NCI-H2227 treated with DMSO at 0.1 percent for 48 hours (cell line): ENCODE measurements at places on chromosomes 7 and 10.
A peak's percentile ranks its signal among the peaks of the same experiment; 100 is the strongest.

- no peak for DNase-seq
These were observed 176.4 kb upstream of the RHEB start for GRCh38 chr7:151695951-151696541.

DNA sequence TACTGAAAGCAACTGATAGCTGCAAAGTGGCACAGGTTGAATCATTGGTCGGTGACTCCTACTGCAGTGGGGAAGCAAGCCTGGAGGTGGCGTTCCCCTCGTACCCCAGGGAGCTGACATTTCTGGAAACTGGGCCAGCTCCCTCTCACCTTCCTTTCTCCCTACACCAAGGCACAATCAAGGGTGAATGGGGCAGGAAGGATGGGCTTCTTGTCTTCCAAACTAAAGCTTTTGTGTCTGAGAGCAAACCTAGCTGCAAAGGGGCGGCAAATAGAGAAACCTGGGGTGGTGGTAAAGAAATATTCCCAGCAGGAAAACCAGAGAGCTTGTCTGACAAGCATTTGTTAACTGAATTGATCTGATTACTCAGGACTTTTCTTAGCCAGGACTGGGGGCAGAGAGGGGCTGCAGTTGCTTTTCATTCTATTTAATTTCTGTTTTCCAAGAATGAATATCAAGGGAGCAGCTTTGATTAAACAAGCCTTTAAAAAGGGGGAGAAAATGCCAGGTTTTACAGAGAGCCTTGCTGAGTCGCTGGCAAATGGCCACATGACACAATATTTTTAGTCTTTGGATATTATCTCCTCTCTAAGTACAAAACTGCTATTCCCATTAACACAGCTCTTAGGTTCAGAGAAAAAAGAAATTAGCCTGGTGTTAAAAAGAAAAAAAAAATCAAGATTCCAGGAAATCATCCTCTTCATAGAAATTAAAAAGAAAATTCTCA is 27.8 kb downstream of the CDHR3 start:
- DNase-seq, result peak; percentile 32

GRCh38 chr10:5485948-5486852 is 13.2 kb downstream of the CALML5 start:
- DNase-seq, result no peak

DNA sequence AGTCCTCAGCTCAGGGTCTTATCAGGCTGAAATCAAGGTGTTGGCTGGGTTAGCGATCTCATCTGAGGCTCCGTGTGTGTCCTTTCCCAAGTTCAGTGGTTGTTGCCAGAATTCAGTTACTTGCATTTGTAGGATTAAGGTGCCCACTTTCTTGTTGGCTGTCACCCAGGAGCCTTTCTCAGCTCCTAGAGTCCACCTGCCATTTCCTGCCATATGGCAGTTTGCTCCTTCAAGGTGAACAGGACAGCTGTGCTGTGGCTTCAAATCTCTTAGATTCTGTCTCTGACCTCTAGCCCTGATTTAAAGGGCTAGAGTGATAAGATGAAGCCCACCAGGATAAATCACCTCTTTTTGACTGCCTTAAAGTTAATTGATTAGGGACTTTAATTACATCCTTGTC is 1.0 kb upstream of the HIF1AN start:
- DNase-seq, result no peak

DNA sequence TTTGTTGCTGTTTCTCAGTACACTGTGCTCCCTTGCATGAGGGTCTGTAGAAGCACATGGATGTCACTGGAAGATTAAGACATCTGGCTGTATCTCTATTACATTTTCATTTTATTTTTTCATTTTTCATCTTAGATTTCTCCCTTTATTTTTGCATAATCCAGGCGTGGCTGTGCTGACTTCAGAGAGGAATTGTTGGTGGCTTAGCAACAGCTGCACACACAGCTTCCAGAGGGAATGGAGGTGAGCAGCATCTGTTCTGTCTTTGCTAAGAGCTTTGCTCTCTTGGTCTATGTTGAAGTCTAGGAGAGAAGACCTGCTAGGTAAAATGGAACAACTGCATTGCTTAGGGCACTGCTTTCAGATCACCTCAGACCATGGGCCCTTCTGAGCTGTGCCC is 254.4 kb upstream of the SP4 start:
- DNase-seq, result no peak

GRCh38 chr7:55110993-55111361 is 92.2 kb downstream of the EGFR start:
- DNase-seq, result no peak

- peak; percentile 43 for DNase-seq
These were observed 11.5 kb downstream of the PMS2 start for GRCh38 chr7:5997210-5997808.

- no peak for DNase-seq
These were observed 30.6 kb upstream of the ZNRF2 start for GRCh38 chr7:30253796-30254165.

DNA sequence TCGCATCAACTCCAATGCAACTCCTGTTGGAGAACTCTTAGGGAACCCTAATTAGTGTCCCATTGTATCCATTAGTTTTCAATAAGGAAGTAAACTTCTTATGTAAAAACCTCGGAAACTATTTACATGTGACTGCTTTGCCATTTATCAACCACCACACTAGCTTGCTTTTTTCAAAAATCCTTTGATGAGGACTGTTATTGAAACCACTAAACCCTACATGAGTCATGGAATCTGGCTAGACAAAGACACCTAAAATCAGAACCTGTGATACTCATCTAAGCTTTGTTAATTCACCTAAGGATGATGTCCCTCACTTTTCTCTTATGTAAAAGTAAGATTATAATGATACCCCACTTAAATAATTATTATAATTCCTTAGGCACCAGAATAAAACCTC is 414.1 kb upstream of the ETV1 start:
- no peak for DNase-seq

- DNase-seq, result no peak
These were observed 68.0 kb upstream of the PCDH15 start for GRCh38 chr10:54869022-54869421.

GRCh38 chr7:35012160-35012559 is 25.1 kb downstream of the DPY19L1 start:
- no peak for DNase-seq

- no peak for DNase-seq
These were observed 31.4 kb downstream of the CCDC71L start for GRCh38 chr7:106629516-106629915.

- DNase-seq, result no peak
These were observed 133.5 kb downstream of the TSPAN12 start for GRCh38 chr7:120724448-120724847.

- no peak for DNase-seq
These were observed 168.0 kb upstream of the RHEB start for GRCh38 chr7:151687523-151688235.

DNA sequence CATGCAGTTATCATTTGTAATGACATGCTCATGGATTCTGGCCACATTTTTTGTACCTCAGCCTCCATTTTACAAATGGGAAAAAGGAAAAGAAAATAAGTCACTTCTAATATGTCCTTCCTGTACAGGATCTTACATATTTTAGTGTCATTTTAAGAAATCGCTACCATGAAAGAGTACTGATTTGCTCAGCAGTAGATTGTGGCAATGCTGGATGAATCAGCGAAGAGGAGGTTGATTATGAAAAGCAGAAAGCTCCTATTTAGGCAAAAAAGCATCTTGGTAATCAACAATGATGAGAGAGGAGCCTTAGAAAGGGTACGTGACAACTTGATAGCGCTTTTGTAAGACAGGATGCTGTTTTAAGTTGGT is 522.9 kb downstream of the PARD3 start:
- DNase-seq, result no peak

DNA sequence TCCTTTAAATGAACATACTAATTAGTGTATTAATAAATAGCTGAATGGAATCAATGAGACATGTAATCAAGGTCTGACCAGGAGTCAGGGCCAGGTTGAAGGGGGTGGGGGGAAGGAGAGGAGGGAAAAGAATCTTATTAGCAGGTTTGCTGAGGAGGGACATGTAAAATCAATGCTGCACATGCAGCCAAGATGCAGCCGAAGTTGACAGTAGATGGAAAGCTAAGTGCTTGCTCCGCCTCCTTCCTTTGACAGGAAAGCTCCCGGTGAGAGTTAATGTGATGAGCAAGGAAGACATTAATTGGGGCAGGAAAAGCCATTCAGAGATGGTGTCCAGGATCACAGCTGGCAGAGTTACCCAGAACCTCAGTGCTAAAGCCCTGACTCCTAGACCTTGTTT is 24.4 kb downstream of the PLXNA4 start:
- DNase-seq, result no peak

GRCh38 chr7:37728747-37729146 is 45.2 kb downstream of the GPR141 start:
- DNase-seq, result no peak

GRCh38 chr7:128947854-128948253 is 10.1 kb downstream of the IRF5 start:
- no peak for DNase-seq

GRCh38 chr10:121813211-121813815 is 114.5 kb downstream of the ATE1 start:
- no peak for DNase-seq

DNA sequence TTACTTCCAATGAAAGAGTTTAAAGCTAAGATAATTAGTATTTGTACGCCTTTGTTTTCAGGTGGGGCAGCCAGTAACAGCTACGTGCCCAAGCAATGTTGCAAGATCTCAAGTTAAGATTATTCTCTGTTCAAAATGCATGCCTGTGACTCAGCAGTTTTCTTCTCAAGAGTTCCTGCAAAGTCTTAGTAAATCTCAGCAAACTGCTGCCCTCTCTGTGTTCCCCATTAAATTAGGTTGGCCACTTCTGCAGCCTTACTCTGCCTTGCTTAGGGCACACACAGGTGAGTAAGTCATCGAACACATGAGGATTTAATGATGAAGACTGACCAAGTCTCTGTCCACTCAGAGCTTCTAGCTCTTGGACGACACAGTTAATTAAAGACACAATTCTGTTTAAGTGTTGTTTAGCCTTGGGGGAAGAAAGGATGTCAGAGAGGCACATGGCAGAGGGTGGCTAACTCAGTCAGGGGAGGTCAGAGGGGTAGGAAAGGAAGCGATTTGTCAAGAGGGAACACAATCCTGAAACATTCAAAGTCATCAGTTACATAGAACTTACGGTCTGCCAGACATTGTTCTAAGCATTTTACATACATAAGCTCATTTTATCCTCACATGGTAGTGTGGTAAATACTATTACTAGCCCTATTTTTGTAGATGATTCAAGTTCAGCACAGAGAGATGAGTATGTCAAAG is 20.2 kb upstream of the SLC35G1 start:
- peak; percentile 11 for DNase-seq

DNA sequence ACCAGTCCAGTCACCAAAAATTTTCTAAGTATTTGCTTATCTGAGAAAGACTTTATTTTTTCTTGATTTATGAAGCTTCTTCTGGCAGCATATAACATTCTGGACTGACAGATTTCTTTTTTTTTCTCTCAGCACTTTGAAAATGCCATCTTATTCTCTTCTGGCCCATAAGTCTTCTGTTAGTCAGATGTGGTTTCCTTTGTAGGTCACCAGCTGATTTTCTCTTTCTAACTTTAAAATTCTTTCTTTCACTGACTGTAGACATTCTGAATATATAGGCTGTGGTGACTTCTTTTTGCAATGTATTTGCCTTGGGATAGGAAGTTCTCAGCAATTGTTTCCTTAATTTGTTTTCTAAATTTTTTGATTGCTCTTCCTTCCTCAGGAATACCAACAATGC is 172.5 kb downstream of the CCDC7 start:
- no peak for DNase-seq

- DNase-seq, result no peak
These were observed 53.8 kb downstream of the TAX1BP1 start for GRCh38 chr7:27793780-27794179.

- DNase-seq, result no peak
These were observed 946.3 kb upstream of the LRRN3 start for GRCh38 chr7:110144599-110144998.

DNA sequence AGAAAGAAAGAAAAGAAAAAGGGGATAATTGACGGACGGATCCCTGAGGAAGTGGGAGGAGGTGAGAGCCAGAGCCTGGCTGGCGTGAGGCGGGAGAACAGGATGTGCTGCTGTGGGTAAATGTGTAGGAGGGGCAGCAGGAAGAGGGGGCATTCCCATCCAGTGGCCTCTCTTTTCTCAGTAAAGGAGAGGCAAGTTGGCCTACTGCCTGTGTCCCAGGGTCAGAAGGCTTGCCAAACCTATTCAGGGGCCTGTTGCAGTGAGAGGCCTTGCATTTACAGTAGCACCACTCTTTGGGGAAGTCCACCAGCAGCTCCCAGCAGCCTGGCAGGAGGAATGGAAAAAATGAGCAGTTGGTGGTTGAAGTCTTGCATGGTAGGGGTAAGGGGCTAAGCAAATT is 26.6 kb upstream of the ASCC1 start:
- DNase-seq, result peak; percentile 9

- no peak for DNase-seq
These were observed 73.1 kb upstream of the PDE1C start for GRCh38 chr7:32143301-32143700.

- no peak for DNase-seq
These were observed 6.4 kb downstream of the IKZF1 start for GRCh38 chr7:50310956-50311355.

DNA sequence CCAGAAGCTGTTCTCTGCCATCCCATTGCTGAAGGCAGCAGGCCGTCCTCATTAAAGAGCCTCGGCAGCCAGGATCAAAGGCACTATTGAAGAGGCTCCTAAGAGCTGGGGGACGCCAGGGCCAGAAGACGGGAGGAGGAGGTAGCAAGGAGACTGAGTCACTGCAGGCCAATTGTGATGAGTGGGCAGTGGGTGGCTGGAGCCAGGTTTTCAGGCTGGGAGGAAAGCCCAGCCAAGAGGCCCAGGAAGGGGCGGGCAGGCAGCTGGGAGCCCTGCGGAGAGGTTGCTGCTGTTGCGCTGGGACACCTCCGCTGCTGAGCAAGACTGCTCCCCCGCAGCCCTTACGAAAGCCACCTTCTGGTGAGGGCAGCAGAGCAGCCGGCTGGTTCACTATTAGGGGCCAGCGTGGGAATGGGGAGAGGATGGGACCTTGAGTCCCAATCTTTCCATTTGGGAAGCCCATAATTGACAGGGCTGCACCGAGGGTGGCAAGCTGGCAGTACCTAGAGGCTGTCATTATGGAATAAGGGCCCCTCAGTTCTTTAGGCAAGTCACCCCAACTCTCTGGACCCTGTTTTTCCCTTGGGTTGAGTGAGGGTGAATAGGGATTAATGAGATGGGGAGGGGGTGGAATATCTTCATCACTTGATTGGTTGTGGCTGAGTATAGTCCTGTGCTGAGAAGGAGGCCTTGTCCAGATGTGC is 48.4 kb downstream of the UNC5B start:
- peak; percentile 48 for DNase-seq

DNA sequence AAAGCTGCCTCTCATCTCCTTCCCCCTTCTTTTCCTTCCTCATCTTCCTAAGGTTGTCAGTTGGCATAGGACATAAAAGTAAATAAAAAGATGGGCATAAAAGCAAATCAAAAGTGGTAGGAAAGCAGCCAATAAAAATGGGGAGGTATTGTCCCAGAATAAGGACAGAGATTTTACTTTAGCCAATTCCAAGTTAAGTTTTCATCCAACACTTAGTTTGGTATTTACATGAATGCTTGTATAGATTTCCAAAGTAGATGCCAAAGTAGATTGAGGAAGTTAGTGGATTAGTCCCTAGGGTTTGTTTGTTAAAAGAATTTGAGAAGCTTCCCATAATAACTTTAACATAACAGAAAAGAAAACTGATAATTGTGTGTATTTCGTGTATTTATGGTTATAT is 33.7 kb downstream of the HDAC9 start:
- no peak for DNase-seq

GRCh38 chr10:110612087-110612486 is 32.0 kb upstream of the RBM20 start:
- no peak for DNase-seq
